ENCODE measurements at places on chromosomes 5 and 9.

DNA sequence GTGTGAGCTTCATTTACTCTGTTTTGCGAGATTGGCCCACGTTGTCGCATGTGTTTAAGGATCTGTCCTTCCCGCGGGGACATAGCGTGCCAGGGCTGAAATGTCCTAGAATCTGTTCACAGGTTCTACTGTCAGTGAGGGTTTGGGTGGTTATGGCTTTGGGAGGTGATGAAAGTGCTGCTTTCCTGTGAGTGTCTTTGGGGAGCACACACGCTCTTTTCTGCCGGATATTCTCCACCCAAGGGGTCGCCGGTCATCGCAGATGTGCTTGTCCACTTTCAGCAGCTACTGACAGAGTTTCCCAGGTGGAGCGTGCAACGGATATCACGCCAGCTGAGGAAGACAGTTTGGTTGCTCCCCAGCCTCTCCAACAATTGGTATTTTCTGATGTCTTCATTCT lies 32.1 kb downstream of the PROP1 start:
- no peak overlapping the region for H3K27ac ChIP-seq
- no peak overlapping the region for H3K4me3 ChIP-seq
- H3K36me3 ChIP-seq, result peaks cover 9% of the 10 kb centered on the region
- DNase-seq, result no peak
- peaks cover 18% of the 10 kb centered on the region for H3K4me1 ChIP-seq
- peaks cover 8% of the 10 kb centered on the region for H3K27me3 ChIP-seq

- H3K4me3 ChIP-seq, result no peak overlapping the region
- peaks cover 5% of the 10 kb centered on the region for H3K27me3 ChIP-seq
- no peak for DNase-seq
- H3K36me3 ChIP-seq, result peaks cover 8% of the 10 kb centered on the region
These were observed 129.1 kb downstream of the RAB3C start for GRCh38 chr5:58711965-58712364.

DNA sequence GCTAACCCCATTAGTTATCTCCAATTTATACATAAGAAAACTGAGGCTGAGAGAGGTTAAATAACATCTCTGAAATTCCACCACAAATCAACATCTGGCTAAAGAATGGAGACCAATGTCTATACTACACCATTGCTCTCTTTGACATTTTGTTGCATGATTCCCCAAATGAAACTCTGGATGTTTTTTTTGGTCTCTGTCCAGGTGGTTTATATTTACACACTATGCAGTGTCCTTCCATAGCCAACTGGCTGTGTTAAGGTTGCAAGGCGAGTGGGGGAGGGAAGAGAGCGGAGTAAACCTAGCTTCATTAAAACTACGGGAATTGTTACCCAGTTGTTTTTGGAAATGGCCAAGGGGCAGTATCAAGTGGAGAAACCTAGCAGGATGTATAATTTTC lies 67.2 kb downstream of the KIF4B start:
- H3K27ac ChIP-seq, result no peak overlapping the region
- H3K36me3 ChIP-seq, result peaks cover 6% of the 10 kb centered on the region
- H3K4me3 ChIP-seq, result no peak overlapping the region
- peaks cover 49% of the 10 kb centered on the region for H3K4me1 ChIP-seq
- H3K27me3 ChIP-seq, result no peaks in the 10 kb centered on the region

GRCh38 chr5:147675168-147675567 lies 107.4 kb downstream of the JAKMIP2 start:
- no peak overlapping the region for H3K4me3 ChIP-seq
- H3K36me3 ChIP-seq, result no peaks in the 10 kb centered on the region
- no peak for DNase-seq
- H3K4me1 ChIP-seq, result no peaks in the 10 kb centered on the region

- H3K36me3 ChIP-seq, result peaks cover 4% of the 10 kb centered on the region
- H3K27me3 ChIP-seq, result peaks cover 10% of the 10 kb centered on the region
- peak; percentile 70 for DNase-seq
These were observed at the start of gene ZBED3 for GRCh38 chr5:77086689-77087483. ZBED3 (minus strand) TSS chr5:77087285; CDS start chr5:77077878, 9,407 bp downstream.

- no peaks in the 10 kb centered on the region for H3K27me3 ChIP-seq
- H3K27ac ChIP-seq, result no peak overlapping the region
- H3K4me3 ChIP-seq, result peak overlapping the region; percentile 95
- peaks cover 47% of the 10 kb centered on the region for H3K4me1 ChIP-seq
These were observed 2.8 kb downstream of the FBN2 start for GRCh38 chr5:128535251-128535650.

GRCh38 chr9:72334658-72335337 lies 30.2 kb downstream of the ZFAND5 start:
- DNase-seq, result no peak
- no peaks in the 10 kb centered on the region for H3K36me3 ChIP-seq
- H3K4me3 ChIP-seq, result no peak overlapping the region
- no peaks in the 10 kb centered on the region for H3K4me1 ChIP-seq
- no peak overlapping the region for H3K27ac ChIP-seq

DNA sequence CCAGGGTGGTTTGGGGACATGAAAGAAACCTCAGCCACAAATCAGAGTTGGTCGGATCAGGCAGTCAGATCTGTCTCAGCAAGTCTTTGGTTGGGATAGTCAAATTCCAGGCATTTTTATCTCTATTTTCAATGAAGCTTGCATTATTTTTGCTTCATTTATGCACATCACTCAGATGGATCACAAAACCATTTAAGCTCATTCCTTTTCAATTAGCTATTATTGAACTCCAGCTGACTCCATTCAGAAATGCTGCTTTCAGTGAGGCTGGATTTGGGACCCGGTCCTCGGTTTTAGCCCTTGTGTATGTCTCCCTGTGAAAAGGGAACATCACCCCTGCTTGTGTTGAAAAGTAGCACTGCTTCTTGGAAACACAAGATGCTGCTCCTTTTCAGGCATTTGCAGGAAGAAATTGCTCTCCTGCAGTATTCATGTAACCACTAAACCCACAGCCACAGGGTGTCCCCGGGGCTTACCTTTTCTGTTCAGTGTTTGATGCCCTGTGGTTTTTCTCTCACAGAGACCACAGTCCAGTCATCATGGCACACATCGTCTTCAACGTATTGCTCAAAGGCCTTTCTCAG lies 232.9 kb downstream of the NFIB start:
- H3K27ac ChIP-seq, result no peak overlapping the region
- H3K36me3 ChIP-seq, result no peaks in the 10 kb centered on the region
- no peaks in the 10 kb centered on the region for H3K27me3 ChIP-seq
- no peak overlapping the region for H3K4me3 ChIP-seq
- no peak for DNase-seq
- H3K4me1 ChIP-seq, result no peaks in the 10 kb centered on the region

GRCh38 chr9:126459965-126460843 lies 133.6 kb downstream of the MVB12B start:
- no peaks in the 10 kb centered on the region for H3K4me1 ChIP-seq
- H3K27ac ChIP-seq, result no peak overlapping the region
- no peaks in the 10 kb centered on the region for H3K36me3 ChIP-seq
- no peak for DNase-seq
- no peak overlapping the region for H3K4me3 ChIP-seq

GRCh38 chr9:89097219-89097618 lies 81.4 kb downstream of the SHC3 start:
- H3K27me3 ChIP-seq, result peaks cover 4% of the 10 kb centered on the region
- H3K4me3 ChIP-seq, result no peak overlapping the region
- DNase-seq, result no peak
- no peaks in the 10 kb centered on the region for H3K36me3 ChIP-seq
- H3K4me1 ChIP-seq, result peaks cover 9% of the 10 kb centered on the region

GRCh38 chr5:31329715-31330114 lies 136.2 kb downstream of the CDH6 start:
- no peaks in the 10 kb centered on the region for H3K36me3 ChIP-seq
- H3K27me3 ChIP-seq, result no peaks in the 10 kb centered on the region
- no peak overlapping the region for H3K4me3 ChIP-seq
- H3K27ac ChIP-seq, result no peak overlapping the region

GRCh38 chr9:114690308-114690707 lies 8.3 kb upstream of the TEX48 start:
- H3K27ac ChIP-seq, result no peak overlapping the region
- DNase-seq, result no peak
- H3K4me1 ChIP-seq, result peaks cover 79% of the 10 kb centered on the region
- peaks cover 8% of the 10 kb centered on the region for H3K27me3 ChIP-seq

- no peaks in the 10 kb centered on the region for H3K27me3 ChIP-seq
- H3K36me3 ChIP-seq, result peaks cover 21% of the 10 kb centered on the region
- peak overlapping the region; percentile 74 for H3K27ac ChIP-seq
- no peak for DNase-seq
- H3K4me1 ChIP-seq, result peaks cover 74% of the 10 kb centered on the region
- H3K4me3 ChIP-seq, result peak overlapping the region; percentile 99
These were observed 965 bp downstream of the CLTA start for GRCh38 chr9:36191686-36192085.

GRCh38 chr9:72139226-72139625 lies 10.0 kb upstream of the GDA start:
- no peaks in the 10 kb centered on the region for H3K36me3 ChIP-seq
- H3K27me3 ChIP-seq, result peaks cover 4% of the 10 kb centered on the region
- no peak for DNase-seq
- no peaks in the 10 kb centered on the region for H3K4me1 ChIP-seq

DNA sequence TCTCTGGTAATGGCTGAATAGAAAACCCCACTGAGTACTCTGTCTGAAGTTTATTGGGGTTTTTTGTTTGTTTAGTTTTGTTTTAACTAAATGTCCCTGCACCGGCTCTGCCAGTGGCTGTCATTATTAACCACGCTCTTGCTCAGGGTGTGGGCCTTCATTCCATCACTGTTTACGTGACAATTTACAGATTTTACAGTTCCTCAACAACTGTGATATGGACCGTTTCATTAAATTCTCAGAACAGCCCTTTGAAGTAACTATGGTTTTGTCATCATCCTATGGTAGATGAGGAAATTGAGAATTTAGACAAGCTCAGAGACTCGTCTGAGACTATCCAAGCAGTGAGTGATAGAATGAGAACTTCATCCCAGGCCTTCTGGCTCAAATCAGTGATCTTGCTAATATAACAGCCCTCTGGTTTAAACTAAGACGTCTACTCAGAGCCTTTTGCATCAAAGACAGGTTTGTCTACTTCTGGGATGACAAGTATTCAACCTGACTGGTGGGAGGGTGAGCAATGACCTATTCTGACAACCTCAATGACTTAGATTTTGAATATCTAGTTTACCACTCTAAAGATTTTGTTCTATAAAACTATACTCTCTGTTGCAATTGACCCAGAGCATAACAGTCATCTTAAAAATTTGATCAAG lies 77.3 kb upstream of the MAP3K1 start:
- H3K36me3 ChIP-seq, result no peaks in the 10 kb centered on the region
- peaks cover 1% of the 10 kb centered on the region for H3K27me3 ChIP-seq
- H3K4me3 ChIP-seq, result no peak overlapping the region
- no peak for DNase-seq
- H3K4me1 ChIP-seq, result peaks cover 20% of the 10 kb centered on the region
